ENCODE measurements at places on chromosomes 7 and 10.

- no peak for DNase-seq
Measured at GRCh38 chr10:42753507-42754154, 29.0 kb upstream of the BMS1 start.

GRCh38 chr7:157438121-157439025, 101.6 kb downstream of the DNAJB6 start:
- no peak for DNase-seq

DNA sequence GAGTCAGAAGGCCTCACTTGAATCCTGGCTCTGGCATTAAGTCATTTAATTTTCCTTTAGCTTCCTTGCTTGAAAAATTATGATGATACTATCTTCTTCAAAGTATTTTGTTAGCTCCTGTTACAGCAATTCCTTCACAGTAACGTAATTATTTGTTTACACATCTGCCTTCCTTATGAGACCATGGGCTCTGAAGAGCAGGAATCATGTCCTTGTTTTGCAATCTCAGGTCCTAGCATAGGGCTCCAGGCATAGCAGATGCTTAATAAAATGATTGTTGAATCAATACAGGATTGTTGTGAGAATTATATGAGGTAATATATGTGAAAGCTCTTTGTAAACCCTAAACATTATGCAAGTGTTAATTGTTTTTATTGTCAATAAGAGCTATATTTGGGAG, 25.5 kb downstream of the KLHDC10 start:
- DNase-seq: no peak

DNA sequence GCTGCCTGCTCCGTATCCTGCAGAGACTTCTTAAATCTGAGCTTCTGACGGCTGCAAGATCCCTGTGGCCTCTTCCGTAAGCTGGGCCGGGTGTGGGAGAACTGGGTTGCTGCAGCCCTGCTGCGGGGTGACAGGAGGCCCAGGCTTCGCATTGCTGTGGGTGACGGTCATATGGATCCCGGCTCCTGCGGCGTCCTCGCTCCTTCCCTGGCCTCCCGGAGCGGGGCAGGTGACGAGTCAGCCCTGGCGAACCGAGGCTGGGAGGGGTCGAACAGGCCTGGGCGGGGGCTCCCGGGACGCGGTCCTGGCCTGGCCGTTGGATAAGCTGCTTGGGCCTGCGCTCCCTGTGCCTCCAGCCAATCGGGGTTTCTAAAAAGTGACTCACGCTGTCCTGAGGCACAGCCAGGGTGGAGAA, 7.8 kb upstream of the UBE2D1 start:
- no peak for DNase-seq

DNA sequence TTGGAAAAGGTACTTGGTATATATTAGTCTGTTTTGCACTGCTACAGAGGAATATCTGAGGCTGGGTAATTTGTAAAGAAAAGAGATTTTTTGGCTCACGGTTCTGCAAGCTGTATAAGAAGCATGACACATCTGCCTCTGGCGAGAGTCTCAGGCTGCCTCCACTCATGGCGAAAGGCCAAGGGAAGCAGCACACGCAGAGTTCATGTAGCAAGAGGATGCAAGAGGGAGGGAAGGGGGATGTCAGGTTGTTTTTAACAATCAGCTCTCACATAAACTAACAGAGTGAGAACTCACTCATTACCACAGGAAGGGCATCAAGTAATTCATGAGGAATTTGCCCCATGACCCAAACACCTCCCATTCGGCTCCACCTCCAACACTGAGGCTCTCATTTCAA, 484.8 kb upstream of the DPP6 start:
- DNase-seq: no peak

DNA sequence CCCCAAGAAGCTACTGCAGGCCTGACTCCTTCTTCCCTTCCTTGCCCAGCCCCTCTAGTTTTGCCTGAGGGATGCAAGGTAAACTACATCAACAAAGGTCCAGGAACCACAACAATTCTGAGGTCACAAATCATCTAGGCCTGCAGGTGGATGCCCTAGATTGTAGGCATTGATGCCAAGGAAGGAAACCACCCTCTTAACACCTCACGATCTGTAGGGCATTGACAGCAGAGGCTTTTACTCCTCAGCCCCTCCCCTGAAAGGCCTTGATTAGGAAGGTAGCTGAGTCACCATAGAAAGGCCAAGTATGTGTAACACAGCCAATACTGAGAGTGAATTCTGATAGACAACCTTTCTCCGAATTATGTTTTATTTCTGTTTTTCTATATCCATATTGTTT, 46.7 kb upstream of the FAM3C start:
- DNase-seq: no peak

GRCh38 chr10:108014902-108015177, 850.3 kb upstream of the SORCS1 start:
- DNase-seq: no peak

- no peak for DNase-seq
Measured at GRCh38 chr10:14384116-14384730, 53.5 kb upstream of the FRMD4A start.

DNA sequence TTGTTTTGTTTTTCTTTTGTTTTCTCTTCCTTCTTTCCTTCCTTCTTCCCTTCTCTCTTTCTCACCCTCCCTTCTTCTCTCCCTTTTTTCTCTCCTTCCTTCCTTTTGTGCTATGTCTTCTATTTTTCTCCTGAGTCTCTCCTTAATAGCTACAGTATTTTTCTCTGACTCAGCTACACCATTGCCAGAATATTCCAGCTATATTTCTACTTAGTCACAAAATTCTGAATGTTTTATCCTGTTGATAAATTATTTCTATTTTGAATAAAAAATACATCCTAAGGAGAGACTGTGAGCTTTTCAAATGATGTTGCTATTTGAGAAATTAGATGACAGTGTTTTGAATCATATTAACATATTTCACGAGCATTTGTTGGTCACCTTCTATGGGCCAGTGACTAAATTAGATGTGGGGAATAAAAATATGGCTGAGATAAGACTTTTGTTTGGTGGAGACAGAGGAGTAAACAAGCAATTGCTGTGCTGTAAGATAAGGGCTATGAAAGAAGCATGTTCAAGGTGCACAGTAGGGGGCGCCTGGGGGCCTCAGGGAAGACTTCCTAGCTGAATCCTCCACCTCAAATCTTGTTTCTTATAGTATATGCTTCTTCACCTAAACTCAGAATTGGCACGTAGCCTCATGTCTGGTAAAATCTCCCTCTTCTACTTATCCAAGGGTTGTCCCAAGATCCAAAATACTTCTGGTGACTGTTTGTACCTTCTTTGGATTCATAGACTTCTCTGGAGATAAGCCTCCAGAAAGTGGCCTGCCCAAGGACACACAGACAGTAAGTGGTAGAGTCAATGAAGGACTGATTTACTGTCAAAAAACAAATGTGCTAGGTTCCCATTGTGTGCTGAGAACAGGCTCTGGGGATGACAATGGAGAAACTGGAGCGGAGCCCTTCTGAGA, 115.5 kb upstream of the CREB5 start:
- no peak for DNase-seq

- DNase-seq: no peak
Measured at GRCh38 chr7:94043299-94043698, 39.1 kb upstream of the BET1 start.

- DNase-seq: no peak
Measured at GRCh38 chr10:101038484-101038883, 7.5 kb downstream of the SFXN3 start.

DNA sequence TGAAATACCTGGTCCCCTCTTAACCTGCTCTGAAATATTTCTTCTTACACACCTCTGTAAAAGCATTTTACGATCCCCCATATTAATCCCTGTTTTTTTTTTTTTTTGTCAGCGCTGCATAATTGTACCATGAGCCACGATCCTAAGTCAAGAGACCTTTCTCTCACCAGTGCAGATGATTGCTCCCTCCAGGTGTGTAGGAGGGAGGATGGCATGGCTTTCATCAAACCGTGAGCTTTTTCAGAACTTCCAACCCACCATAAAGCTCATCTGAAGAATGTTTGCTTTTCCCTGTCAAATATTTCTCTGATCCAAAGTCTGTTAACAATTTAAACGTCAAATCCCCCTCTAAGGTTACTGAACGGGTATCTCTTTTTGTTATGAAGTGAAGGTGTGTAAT, 28.2 kb upstream of the SEPHS1 start:
- no peak for DNase-seq

- no peak for DNase-seq
Measured at GRCh38 chr10:3775696-3776551, 9.1 kb downstream of the KLF6 start.

- DNase-seq: no peak
Measured at GRCh38 chr7:82036146-82036886, 266.5 kb upstream of the HGF start.

DNA sequence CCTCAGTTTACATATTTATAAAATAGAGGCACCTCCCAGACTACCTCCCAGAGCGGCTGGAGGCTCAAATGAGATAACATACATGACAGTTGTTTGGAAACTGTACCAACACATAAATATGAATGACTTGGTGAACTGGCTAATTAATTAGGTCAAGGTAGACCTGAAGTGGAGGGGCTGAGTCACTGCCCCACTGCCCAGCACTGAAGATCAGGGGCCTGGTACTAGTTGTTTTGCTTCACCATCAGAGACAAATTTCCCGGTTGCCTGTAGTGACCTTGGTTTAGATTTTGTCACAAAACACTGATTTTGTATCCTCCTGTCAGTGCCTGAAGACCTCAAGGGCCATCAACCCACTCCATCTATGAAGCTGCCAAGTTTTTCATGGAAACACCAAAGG, 41.8 kb downstream of the JAZF1 start:
- DNase-seq: no peak

DNA sequence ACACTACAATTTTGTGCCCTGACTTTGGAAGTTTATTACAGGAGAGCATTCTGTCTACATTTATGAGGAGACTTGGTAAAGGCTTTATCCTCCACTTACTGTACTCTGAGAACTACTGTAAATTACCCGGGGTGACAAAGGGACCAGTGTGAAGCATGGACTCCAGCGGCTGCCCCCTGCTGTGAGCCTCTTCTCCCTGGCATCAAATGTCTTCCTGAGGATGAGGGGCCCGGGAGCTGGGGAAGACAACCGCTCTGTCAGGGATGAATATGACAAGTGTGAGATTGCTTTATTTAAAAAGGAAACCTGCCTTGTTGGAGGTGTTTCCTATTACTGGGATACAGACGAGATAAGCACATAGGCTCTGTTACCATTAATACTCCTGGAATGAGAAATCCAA, 714.8 kb downstream of the CCSER2 start:
- DNase-seq: no peak

DNA sequence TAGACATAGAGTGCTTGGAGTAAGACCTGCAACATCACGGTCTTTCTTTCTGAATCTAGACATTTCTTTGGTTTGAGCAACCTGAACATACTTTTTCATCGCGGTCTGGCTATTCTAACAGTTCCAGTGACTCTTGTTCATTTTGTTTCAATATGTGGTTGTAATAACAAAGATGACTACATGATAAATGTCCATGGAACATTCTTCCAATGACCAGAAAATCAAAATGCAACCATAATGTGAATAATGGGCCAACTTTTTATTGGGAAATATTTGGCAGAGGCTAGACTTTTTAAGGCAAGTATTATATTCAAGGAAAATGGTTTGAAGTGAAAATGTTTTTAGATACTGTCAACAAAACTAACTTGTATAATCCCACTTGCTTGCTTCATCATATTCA, 282.5 kb downstream of the INHBA start:
- DNase-seq: no peak

GRCh38 chr7:90320418-90320800, 695 bp downstream of the FAM237B start:
- no peak for DNase-seq

DNA sequence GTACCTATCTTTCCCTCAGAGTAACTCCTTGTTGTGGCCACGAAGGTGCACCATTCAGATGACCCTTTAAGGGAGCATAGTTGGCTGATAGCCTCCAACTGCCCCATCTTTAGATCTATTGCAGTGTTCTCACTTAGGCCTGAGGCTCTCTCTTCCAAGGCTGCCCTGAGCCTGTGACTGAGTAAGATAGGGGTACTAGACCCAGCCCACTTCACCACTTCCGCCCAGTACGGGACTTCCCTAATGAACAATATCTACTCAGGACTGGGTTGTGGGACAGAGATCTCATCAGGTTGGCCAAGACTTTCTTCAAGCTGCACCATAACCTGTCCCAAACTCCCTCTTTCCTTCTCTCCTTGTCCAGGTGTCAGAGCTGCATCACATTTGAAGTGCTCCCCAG, 5.7 kb upstream of the GNAI1 start:
- no peak for DNase-seq

DNA sequence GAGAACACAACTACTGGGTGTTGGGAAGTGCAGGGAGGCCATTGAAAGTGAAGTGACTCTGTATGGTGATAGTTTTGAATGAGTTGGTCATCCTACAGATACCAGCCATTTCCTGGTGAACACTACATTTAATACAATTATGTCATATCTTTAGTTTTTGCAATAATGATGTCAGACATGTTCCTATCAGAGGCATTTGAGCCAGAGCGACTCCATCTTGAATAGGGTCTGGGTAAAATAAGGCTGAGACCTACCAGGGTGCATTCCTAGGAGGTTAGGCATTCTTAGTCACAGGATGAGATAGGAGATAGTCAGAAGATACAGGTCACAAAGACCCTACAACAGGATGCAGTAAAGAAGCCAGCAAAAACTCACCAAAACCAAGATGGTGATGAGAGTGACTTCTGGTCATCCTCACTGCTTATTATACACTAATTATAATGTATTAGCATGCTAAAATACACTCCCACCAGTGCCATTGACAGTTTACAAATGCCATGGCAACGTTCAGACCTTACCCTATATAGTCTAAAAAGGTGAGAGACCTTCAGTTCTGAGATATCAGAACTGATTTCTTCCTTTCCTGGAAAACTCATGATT, 28.2 kb downstream of the ADK start:
- DNase-seq: no peak

DNA sequence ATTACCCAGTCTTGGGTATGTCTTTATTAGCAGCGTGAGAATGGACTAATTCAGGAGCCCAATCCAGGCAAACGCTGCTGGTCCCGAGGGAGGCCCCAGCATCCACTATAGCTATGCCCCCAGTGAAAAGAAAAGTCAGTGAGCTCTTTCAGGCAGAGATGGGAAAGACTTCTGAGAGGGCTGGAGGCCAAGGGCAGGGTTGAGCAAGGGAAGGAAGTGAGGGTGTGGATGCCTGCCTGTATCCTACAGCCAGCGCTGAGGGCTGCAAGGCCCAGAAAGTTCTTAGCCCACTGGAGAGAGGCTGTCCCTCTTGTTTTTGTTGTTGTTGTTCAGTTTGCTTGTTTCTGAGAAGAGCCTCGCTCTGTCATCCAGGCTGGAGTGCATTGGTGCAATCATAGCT, 261.6 kb downstream of the ZEB1 start:
- DNase-seq: no peak

- no peak for DNase-seq
Measured at GRCh38 chr7:150988230-150989226, 2.3 kb upstream of the NOS3 start.

GRCh38 chr10:786633-787474, 97.4 kb upstream of the DIP2C start:
- DNase-seq: no peak

DNA sequence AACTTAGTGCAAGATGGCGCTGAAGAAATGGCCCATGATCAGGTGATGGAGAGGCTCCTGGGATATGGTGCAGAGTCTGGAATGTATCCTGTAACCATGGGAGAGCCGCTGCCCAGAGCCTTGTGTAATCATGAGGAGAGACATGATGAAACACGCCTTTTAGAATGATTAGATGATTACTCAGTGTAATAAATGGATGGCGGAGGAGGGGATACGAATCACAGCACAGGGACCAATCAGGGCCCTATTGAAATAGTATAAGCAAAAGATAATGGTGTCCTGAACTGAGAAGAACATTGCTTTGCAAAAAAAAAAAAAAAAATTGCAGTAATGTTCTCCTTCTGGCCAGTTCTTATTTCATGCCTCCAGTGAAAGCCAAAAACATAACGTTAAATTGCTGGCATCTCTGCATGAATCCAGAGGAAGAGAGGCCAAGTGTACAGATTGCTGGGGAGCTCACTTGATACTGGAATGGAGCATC, 668.5 kb upstream of the AUTS2 start:
- DNase-seq: no peak
